Aortic smooth muscle cell (primary cell): ENCODE measurements at places on chromosomes 7 and 10. TPM values are rescaled to one million over a fixed set of nuclear protein-coding genes. Genes with fewer than 3 reads are reported as not detected.

CEP55 gene
- 32.0 and 48.1 TPM in 2 replicates for total RNA-seq

CFAP70 gene
- total RNA-seq: 1.6 and 2.0 TPM in 2 replicates

ZFAND2A gene
- total RNA-seq: 13.2 and 13.3 TPM in 2 replicates

TMEM140 gene
- 18.8 and 25.4 TPM in 2 replicates for total RNA-seq

TAC1 gene
- not detected in 2 replicates for total RNA-seq

WNT8B gene
- not detected in 2 replicates for total RNA-seq

LRWD1 gene
- total RNA-seq: 20.3 and 32.4 TPM in 2 replicates

BTBD16 gene
- total RNA-seq: 0.31 and 0.40 TPM in 2 replicates

CTAGE4 gene
- total RNA-seq: 0.37 and 0.66 TPM in 2 replicates

PPP1R9A gene
- 0.81 and 0.92 TPM in 2 replicates for total RNA-seq

EMX2 gene
- total RNA-seq: not detected in 2 replicates

CRYGN gene
- 0.12 and 0.13 TPM in 2 replicates for total RNA-seq

PLAC9 gene
- 69.5 and 73.6 TPM in 2 replicates for total RNA-seq
